AG08396 (cell line): ENCODE measurements at places on chromosomes 5 and 9.

DNA sequence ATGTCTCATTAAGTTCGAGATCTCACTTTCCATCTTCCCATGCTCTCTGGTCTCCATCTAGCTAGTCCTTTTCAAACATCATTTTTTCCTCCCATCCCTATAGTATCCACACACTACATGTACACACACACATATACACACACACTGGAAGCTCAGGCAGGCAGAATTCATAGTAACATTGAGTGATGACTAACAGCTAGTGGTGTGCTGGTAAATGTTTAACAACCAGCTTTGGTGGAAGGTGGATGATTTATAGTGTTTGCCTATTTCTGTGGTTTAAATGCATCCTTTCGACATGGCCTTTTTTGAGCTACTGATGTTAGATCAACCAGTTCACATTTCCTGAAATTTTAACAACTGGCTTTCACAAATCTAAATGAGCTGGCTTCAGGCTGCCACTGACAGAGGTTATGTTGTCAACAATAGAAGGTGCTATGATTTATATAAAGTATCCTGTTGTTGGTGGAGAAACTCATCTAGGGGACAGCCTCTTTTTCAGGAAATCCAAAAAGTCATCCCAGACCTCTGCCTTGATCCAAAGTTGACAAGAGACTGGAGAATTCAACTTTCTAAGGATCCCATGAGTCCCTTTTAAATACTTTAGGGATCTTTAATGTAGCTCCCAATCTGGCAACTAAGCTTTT lies 117.8 kb downstream of the CCDC192 start:
- DNase-seq = no peak

DNA sequence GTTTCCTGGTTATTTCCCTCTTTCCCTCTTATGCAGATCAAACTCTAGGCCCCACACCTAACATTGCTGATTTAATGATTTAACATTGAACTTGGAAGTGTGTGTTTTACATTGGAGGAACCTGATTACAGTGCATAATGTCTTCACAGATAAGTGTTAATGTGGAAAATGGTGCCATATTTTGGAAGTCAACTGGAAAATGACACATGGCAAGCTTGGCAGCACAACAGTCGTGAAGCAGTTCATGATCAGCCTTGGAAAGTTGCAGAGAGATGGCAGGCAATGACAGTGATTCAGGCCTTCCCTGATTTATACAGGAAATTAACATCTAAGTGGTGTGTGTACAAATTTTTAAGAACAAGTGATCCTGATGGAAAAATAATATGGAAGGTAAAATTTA lies 80.0 kb upstream of the CTNND2 start:
- DNase-seq = no peak

- DNase-seq = no peak
These were observed 215.1 kb downstream of the SH3GL2 start for GRCh38 chr9:17793713-17794622.

GRCh38 chr5:177500685-177501522 lies 3.5 kb upstream of the PDLIM7 start:
- DNase-seq = peak; percentile 89
